ENCODE measurements at places on chromosomes 7 and 10.

DNA sequence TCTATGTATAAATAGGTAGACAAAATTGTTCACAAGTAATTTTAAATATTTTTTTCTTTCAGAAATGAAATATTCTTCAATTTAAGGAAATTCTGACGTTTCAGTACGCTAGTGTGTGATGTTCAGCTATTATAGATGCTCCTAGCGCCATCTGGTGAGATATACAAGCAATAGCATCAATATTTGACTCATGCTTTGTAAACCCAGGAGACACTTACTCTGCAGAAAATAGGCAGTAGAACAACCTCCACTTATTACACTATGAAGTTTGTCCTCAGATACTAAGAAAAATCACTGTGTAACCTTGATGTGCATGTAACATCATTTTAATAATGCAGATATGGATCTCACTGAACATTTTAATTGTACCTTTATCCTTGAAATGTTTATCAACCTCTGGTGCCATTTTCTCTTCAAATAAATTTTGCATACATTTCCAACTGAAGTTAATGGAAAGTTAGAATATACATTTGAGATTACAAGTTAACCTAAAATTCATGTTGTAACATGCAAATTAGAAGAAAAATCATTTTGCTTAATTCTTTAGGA is 151.5 kb upstream of the FAM3C start:
- DNase-seq: peak; percentile 78

DNA sequence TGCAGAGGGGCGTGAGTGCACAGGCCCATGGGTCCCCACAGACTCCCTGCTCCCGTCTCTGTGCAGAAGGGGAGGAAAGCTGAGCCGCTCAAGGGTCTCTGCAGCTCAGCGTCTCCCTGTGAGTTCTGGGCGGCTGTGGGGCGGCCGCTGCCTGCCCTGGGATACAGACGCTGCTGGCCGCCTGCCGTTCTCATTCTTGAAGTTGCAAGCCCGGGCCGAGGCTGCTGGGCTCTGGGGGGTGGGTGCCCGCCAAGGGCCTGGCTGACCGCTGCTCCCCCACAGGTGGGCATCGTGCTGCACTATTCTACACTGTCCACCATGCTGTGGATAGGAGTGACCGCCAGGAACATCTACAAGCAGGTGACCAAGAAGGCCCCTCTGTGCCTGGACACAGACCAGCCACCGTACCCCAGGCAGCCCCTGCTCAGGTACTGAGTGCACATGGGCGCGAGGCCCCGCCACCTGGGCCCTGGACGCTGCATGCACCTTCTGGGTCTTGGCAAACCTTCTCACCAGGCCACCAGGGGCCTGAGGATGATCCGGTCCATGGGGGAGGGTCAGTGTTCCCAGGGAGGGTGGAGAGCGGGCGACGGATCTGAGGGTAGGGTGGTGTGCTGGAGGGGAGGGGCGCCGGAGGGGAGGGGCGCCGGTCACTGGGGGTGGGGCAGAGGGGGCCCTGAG is 14.8 kb downstream of the ADGRA1 start:
- DNase-seq: no peak

DNA sequence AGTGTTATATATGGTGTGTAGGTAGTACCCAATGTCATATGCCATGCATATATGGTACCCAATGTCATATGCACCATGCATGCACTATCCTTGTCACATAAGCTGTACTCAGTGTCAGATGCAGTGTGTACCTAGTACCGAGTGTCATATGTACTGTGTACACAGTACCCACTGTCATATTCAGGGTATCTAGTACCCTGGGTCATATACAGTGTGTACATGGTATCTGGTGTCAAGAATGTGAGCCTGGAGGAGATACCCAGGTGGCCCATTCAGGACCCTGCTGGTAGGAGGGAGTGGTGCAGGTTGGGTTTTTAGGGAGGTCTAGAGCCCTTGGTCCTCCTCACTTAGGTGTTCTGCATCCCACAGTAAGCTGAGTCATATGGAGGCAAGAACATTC is 1.8 kb downstream of the ZMYND11 start:
- no peak for DNase-seq

DNA sequence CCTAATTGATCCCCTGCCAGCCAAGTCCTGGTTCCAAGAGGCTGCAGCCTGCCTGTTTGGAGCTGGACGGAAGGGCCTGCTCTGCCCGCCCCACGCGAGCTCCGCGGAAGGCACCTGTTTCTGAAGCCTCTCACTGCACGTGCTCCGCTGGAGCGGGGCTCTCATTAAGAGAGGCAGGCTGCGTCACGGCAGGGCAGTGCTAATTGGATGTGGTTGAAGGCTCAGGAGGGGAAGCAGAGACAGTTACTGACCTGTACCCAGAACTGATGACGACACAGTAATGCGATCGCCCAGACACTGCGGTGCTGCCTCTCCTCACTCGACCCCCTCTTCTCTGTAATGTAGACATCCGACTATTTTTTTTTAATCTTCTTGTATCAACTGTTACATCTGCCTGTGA is 411.1 kb upstream of the MGMT start:
- no peak for DNase-seq

GRCh38 chr7:76077435-76077834 is 29.5 kb downstream of the MDH2 start:
- no peak for DNase-seq

- no peak for DNase-seq
Measured at GRCh38 chr10:58278274-58278961, 9.5 kb downstream of the CISD1 start.

- no peak for DNase-seq
Measured at GRCh38 chr7:149196705-149197171, 1.4 kb downstream of the ZNF282 start.

DNA sequence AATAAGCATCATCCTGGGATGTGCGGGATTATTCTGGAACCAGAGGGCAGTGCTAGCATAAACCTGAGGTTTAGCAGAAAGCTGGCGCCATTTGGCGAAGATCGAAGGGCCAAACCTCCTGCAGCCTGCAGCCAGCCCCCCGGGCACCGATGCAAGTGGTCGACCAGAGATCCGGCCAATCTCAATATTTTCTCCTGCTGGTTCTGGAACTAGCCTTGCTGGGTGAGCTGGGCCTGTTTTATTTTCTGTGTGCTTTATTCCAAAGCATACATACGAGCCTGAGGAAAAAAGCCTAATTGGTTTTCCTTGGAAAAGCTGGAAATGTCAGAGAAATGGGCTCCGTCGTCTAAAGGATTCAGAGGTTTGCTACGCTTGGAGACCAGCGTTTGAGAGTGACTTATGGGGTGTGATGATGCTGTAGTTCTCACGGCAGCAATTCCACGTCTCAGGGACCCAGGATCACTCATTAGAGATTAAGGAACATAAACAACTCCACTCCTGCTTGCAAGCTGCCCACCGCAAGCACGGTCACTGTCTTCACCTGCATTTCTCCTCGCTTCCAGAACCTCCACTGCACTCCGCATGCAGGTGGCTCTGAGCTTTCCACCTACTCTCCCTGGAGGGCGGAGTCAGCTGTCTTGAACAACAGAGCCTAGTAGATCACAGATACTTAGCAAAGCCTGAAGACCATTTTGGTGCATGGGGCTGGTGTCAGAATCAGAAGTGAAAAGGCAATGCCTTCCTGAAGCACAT is 60.2 kb downstream of the PRKAG2 start:
- no peak for DNase-seq

DNA sequence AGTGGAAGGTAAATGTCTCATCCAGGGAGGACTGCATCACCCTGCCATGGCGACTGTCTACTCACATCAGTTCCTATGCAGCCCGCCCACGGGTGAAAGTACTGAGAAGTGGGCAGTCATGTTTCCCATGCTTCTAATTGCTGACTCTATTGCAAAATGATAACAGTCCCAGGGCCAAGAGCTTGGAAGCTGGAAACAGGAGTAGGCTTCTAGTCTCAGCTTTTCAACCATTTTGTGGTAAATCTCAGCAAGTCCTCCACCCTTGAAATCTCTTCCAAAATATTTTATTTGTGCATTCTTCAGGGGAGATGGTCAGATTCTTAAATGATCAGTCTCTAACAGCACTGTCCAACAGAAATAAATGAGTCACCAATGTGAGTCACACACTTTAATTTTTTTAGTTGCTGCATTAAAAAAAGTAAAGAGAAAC is 48.1 kb upstream of the TARP start:
- DNase-seq: no peak

DNA sequence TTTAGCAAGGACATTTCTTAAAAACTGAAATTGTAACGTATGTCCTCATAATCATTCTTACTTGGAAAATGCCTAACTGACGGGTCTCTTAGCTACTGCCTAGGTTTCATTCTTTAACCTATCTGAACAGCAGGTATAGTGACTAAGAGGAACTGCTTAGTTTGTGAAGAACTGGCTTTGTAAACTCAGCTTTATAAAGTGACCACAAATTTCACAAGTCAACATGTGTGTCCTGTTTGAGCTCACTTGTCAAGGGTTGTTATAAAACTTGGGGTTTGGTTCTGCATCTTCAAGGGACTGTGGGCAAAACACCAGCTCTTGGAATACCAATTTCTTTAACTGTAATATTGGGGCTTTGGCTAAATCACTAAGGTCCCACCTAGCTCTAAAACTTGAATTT is 32.2 kb downstream of the MRPS33 start:
- no peak for DNase-seq

DNA sequence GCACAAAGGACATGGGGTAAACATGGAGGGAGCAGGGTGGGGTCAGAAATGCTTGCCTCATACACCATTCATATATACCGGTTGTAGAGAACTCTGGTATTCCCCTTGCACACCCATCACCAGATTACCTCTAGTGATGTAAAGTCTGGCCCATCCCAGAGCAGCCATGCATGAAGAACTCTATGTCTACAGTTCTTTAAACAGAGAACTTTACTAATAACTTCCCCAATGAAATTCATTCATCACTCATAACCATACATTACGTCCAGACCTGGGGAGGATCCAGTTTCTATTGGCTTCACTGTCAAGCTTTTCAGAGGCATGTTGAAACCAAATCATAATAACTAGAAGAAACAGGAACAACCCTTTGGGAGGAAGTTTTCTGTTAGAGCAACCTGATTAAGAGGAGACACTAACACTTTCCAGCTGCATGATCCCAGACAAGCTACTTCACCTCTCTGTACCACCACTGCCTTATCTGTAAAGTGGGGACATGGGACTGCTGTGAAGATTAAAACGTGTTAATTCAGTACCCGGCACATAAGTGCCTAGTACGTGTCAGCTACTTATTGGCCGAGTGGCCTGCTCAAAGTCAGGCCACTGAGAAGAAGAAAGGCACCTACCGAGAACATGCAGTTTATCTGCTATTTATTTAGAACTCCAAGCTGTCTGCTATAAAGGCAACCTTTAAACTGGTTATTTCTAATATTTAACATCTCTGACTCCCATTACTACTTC is 59.7 kb downstream of the IGF2BP3 start:
- DNase-seq: no peak

- DNase-seq: no peak
Measured at GRCh38 chr10:129364949-129365348, 102.1 kb upstream of the MGMT start.

DNA sequence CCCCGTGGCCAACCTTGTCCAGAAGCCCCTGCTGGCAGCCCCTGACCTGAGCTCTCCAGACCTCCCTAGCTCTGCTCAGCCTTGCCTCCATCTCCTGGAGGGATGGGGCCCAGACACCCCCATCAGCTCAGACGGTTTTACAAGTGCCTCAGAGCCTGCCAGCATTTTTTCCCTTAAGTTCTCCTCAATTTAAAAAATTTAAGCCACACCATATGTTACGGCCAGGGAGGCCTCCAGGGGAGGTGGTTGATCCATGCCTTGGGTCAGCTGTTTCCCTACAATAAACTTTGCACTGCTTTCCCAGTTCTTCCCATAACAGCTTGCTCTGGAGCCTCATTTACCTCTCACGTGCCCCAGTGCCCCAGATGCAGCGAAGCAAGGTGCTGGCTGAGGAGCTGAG is 143.5 kb downstream of the RGS10 start:
- DNase-seq: no peak

GRCh38 chr10:71391701-71392100 is 5.0 kb upstream of the CDH23 start:
- no peak for DNase-seq

DNA sequence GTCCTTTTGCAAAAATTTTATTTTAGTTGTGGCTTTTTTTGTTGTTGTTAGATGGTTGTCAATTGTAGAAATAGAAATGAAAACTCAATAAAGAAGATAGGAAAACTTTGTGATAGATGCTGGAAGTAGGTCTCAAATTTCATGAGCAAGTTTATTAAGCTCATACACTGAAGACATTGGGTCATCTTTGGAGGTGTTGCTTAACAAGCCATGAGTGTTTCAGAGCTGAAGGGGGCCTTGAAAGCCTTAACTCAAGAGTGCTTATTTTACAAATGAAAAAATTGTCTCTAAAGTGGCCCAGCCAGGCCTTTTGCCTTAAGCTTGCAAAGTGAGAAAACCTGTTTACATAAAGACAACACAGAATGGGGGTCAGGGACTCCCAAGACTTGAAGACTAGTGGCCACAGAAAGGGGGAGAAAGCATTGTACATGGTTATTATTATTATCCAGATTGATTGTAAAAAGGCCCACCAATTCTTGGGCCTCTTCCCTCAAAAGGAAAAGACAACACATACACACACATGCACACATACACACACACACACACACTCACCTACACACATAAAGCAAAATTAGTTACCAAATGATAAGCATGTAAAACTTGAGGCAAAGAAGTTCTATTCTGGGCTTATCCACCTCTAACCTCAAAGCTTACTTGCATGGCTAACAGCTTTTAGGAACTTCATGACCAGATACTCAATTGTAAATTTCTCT is 49.7 kb upstream of the GLCCI1 start:
- no peak for DNase-seq

Data from NCI-H1092 treated with DMSO at 0.1 percent for 48 hours (cell line).